ENCODE measurements at places on chromosomes 1 and 21.

DNA sequence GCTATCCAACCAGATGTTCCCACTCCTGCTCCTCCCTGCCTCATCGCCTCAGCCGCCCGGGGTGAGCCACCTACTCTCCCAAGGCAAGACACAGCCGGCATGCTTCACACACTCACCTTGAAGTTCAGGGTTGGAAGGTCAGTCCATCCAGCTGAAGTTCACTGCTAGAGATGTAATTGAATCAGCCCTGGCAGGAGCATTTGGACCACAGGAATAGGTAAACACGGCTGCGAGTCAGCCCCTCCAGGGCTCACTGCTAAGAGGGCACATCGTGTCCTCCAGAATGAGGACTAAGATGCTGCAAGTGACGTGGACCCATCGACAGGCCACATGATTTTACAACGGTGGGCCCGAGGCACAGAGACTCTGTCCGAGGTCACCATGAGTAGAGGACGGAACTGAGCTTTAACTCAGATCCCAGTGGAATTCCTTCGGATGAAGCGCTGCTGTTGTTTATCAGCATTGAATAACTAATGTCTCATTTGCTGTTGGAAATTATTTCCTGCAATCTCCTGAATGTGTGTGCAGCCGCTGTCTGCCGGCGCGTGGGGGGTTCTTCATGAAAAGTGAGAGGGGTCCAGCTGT lies 41.9 kb downstream of the RSPH1 start:
- DNase-seq = no peak

DNA sequence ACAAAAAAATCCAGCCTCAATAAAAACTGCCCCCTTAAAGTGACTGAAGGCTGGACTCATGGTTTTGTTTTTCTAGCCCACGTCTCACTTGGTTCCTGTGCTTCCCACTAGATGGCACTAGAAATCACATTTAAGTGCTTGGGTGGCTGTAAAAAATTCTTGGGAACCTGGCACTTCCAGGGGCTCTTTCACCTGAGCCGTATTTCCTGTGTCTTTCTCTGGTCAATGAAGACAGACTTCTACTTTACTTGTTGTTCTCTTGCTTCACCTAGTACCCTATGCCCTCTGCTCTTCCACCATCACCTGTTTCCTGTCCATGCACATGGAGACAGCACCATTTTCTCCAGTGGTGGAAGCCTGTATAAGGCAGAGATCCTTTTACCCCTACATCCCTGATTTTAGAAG lies 20.0 kb downstream of the METTL13 start:
- peak; percentile 51 for DNase-seq

- DNase-seq = no peak
Measured at GRCh38 chr1:228756457-228756856, 21.2 kb downstream of the RHOU start.

- DNase-seq = peak; percentile 25
Measured at GRCh38 chr1:147600119-147601111, 59.1 kb downstream of the BCL9 start.

DNA sequence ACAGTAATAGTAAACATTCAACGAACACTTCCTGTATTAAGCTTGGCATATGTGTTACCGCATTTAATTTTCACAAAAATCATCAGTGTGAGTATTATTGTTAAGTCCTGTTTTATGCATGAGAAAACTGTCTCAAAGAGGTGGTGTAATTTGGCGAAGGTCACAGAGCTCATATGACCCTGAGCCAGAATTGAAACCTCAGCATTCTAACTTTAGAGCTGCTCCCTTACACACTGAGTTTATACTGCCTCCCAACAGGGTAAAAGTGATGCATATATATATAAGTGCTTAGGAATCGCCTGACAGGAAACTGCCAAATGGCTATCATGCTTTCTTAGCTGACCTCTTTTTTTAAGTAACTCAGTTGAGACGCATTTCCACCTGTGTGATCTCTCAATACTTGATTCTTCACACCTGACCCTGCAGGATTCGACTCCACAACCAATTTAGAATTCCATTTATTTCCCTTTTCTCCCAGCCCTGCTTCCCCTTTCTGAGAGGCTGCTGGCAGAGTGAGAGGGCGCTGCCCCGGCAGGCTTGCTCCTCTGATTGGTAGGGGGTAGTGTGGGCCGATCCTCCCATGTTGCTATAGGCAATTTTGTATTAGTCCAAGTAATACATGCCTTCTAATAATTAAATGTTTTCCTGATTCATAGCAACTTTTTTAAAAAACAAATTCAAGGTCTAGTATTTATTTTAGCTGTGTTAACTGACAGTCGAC lies 40.5 kb downstream of the ZBTB40 start:
- no peak for DNase-seq

GRCh38 chr1:99236756-99237155 lies 27.5 kb upstream of the PLPPR4 start:
- DNase-seq = no peak

- no peak for DNase-seq
Measured at GRCh38 chr1:21601278-21602048, 67.7 kb downstream of the RAP1GAP start.

GRCh38 chr1:32062867-32063230 lies 9.9 kb upstream of the TMEM39B start:
- peak; percentile 35 for DNase-seq

DNA sequence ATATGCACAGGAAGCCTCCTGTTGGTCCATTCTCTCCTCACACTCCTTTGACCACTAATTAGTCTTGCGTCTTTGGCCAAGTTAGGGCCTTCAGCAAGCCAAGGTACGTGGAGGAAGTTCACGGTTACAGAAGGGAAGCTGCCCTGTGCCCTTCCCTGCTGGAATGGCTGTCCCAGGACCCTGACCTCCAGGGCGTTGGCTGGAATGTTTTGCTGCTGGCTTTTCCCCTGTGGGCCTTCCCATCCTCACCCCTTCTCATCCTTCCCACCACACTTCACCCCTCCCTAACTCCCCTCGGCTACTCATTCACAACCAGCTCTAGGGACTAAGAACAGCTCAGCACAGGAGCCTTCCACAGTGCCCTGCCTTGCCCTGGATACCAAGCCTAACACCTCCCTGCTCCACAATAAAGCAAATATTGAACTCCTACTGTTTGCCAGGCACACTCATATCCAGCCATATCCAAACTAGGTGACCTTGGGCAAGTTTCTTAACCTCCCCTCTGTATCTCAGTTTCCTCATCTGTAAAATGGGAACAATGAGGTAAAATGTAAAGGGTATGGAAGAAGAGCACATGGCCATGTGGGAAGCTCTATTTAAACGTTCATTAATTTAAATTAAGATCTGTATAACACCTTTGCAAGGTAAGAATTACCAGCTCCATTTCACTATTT lies 8.8 kb upstream of the CDCP2 start:
- DNase-seq = no peak

DNA sequence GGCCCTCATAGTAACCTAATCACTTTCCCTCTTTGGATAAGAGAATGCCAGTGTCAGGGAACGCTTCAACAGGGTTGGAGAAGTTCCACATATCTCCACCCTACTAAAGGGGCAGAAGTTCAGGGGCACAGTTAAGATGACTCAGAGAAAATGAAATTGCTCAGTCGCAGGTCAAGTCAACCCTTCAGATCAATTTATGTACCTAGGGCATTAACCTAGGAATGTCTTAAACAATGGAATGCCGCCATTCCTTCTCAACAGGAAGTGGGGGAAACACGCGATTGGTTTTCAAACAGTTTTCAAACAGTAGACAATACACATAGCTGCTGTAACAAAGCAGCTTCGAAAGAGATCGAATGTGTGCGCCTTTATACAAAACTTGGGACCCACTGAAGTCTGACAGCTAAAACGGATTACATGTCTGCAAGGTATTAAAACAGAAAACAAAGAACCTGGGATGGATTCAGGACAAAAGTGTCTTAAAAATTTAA lies 897 bp downstream of the SLC25A24 start:
- DNase-seq = peak; percentile 40

- DNase-seq = peak; percentile 26
Measured at GRCh38 chr1:100671601-100672000, 47.9 kb upstream of the VCAM1 start.

GRCh38 chr21:37039411-37040075 lies 33.0 kb downstream of the RIPPLY3 start:
- DNase-seq = peak; percentile 12

- DNase-seq = no peak
Measured at GRCh38 chr21:44093761-44094160, 13.4 kb upstream of the PWP2 start.

DNA sequence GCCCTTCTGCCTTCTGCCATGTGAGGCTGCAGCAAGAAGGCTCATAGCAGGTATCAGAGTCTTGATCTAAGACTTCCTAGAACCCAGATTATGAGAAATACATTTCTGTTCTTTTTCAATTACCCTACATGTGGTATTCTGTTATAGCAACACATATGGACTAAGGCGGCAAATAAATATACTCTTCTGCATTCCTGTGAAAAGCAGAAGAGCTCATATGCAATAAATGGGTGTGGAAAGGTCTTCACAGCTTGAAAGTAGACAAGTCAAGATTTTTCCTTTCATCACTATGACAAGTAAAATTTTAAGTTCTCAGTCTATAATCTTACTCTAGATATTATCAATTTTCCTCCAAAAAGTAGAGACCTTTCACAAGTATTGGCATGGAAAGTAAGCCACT lies 36.6 kb downstream of the TNFSF18 start:
- DNase-seq = no peak

- DNase-seq = no peak
Measured at GRCh38 chr1:168229893-168230292, 4.1 kb downstream of the SFT2D2 start.

DNA sequence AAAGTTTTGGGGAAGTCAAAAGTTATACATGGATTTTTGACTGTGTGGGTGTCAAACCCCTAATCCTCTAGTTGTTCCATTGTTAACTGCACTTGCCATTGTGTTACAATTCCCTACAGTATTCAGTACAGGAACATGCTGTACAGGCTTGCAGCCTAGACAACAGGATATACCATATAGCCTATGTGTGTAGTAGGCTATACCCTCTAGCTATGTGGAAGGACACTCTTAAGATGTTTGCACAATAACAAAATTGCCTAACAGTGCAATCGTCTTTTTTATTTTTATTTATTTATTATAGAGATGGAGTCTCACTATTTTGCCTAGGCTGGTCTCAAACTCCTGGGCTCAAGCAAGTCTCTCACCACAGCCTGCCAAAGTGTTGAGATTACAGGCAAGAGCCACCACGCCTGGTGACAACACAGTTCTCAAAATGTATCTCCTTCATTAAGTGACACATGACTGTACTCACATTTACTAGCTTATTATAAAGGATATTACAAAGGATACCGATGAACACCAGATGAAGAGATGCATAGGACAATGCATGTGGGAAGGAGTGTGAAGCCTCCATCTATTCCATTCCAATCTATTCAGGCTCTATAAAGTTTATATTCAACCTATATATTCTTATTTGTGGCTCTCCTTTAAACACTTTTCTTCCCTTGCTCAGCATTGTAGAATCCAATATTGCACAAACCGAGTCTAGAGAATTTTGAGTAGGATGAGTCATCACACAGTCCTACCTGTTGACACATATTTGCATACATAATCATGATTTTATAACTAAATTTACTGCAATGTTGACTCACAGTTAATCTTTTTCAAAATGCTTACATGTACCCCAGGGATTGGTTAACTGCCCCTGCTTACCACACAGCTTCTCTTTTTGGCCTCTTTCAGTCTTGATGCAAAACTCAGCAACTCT lies 28.4 kb upstream of the CEP350 start:
- DNase-seq = peak; percentile 88

DNA sequence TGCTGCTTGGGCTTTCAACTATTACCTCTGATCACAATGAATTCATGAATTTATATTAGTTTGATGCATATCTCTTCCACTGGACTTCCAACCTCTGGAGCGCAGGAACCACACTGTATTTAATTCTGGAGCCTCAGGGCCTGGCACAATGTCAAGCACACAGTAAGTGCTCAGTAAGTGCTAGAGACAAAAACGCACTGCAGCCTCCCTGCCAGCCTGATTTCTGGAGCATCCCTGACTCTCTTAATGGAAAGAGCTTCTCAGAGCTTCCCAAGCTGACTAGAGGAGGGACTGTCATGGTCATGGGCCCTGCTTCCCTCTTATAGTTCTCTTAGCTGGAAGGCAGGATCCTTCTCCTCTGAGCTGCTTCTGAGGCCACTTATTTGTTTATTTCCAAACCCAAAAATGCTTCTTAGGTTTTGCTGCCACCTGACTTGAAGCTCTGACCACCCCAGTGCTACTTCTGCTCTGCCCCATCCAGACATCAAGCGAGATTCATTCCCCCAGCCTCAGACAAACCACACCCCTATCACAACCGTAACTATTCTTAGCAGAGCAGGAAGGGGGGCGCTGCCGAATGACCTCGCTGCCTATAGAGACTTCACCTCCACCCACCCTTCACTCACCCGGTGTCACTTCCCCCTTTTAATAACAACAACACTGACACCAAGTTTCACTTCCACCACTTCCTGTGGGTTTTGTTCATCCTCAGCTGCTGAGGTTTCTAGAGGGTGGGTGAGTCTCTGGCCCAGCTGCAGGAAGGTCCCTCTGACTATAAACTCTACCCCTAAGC lies 33.6 kb downstream of the NUAK2 start:
- DNase-seq = peak; percentile 51

DNA sequence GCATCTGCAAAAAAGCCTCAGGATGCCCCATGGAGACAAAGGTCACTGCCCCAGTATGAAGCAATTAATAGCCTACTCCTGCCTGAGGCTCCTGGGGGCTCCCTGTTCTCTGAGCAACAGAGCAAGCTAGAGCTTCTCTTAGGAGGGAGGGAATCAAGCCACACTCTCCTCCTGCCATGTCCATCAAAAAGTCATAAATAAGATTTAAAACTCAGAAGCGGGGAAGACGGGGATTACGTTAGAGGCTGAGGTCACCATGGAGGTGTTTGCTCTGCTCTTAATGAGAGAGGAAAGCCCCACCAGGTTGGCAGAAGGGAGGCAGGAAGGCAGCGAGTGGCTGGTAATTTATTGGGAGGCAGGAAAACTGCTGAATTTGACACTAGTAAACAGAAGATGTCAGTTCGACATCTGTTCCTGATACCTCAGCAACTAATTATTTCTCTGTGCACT lies 98.4 kb upstream of the TNR start:
- DNase-seq = no peak

GRCh38 chr21:44930543-44930981 lies 9.3 kb upstream of the SLX9 start:
- DNase-seq = peak; percentile 20
